ENCODE measurements at places on chromosomes 6 and 20.

DNA sequence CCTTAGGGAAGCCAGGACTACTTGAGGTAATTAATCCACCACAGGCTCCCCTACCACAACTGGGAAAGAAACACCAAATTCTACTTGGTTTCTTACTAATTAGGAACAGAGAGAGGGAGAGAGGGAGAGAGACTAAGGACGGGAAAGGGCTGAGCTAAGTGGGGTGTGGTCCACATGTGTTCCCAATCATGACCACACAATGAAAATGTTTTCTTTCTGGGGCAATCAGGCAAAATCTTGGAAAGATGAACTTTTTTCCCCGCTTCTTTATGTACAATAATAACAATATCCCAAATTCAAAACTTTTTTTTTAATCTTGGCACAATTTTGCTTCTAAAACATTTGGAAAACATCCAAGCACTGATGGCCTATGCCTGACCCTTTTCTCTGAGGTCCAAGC is 734.4 kb downstream of the MAFB start:
- H3K36me3 ChIP-seq = no peaks in the 10 kb centered on the region
- H3K27ac ChIP-seq = no peak overlapping the region
- no peaks in the 10 kb centered on the region for H3K27me3 ChIP-seq
- no peak overlapping the region for H3K4me3 ChIP-seq
- H3K4me1 ChIP-seq = no peaks in the 10 kb centered on the region
- no peak for DNase-seq

GRCh38 chr6:106134087-106134770 is 48.1 kb downstream of the PRDM1 start:
- no peak overlapping the region for H3K27ac ChIP-seq
- no peak overlapping the region for H3K4me3 ChIP-seq
- no peaks in the 10 kb centered on the region for H3K4me1 ChIP-seq
- DNase-seq = no peak

- no peaks in the 10 kb centered on the region for H3K4me1 ChIP-seq
- H3K4me3 ChIP-seq = no peak overlapping the region
- no peak overlapping the region for H3K27ac ChIP-seq
- no peaks in the 10 kb centered on the region for H3K27me3 ChIP-seq
- H3K36me3 ChIP-seq = no peaks in the 10 kb centered on the region
Measured at GRCh38 chr6:143298071-143298470, 152.4 kb downstream of the ADAT2 start.

- H3K4me1 ChIP-seq = peaks cover 62% of the 10 kb centered on the region
- no peaks in the 10 kb centered on the region for H3K36me3 ChIP-seq
- no peaks in the 10 kb centered on the region for H3K27me3 ChIP-seq
Measured at GRCh38 chr6:157223021-157223430, 100.3 kb downstream of the TMEM242 start.

GRCh38 chr6:148842296-148843019 is 95.6 kb downstream of the UST start:
- no peaks in the 10 kb centered on the region for H3K27me3 ChIP-seq
- no peak overlapping the region for H3K4me3 ChIP-seq
- no peak overlapping the region for H3K27ac ChIP-seq
- no peak for DNase-seq

DNA sequence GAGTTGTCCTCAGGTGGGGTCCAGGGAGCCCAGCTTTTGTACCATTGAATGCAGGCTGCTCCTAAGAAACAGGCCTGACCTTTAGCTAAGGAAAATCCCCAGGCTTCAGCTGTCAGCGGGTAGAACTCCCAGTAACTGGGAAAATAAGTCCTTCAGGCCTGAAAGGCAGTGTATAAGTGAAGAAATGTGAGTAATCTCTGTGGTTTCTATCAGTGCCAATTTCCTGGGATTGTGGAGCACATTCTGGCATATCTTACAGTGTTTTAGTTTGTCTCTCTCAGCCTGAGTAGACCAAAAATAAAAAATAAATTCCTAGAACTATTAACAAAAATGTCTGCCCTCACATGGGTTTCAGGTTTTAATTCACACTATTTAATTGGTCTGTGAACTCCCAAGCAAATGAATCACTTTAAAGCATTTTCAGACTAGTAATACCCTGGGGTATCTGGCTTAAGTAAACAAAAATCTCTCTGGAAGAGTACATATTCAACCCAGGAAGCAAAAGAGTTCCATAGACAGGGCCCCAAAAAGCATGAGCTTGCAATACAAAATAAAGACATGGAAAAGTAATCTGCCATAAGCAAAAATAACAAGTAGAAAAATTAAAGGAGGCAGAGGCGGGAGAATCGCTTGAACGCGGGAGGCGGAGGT is 566.2 kb upstream of the NOX3 start:
- H3K27me3 ChIP-seq = no peaks in the 10 kb centered on the region
- H3K4me3 ChIP-seq = no peak overlapping the region
- no peaks in the 10 kb centered on the region for H3K4me1 ChIP-seq
- no peaks in the 10 kb centered on the region for H3K36me3 ChIP-seq
- no peak overlapping the region for H3K27ac ChIP-seq

DNA sequence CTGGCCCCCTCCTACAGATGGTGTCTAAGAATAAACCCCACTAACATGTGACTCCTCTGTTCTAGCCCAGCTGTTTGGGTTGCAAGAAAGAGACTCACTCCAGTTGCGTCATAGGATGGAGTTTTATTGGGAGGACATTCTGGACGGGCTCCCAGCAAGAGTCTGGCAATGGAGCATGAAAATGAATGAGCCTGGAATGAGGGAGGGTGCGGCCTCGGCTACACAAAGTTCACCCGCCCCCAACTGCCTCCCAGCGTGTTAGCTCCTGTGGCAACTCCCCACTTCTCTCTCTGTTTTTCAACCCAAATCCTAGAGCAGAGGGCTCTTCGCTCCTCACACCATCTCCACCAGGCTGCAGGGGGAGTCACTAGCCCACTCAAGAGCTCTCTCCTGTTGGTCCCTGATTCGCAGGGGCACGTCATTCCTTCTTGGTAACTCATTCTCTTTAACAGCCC is 5.1 kb upstream of the ADAM33 start:
- H3K4me1 ChIP-seq = no peaks in the 10 kb centered on the region
- no peaks in the 10 kb centered on the region for H3K27me3 ChIP-seq
- DNase-seq = no peak

DNA sequence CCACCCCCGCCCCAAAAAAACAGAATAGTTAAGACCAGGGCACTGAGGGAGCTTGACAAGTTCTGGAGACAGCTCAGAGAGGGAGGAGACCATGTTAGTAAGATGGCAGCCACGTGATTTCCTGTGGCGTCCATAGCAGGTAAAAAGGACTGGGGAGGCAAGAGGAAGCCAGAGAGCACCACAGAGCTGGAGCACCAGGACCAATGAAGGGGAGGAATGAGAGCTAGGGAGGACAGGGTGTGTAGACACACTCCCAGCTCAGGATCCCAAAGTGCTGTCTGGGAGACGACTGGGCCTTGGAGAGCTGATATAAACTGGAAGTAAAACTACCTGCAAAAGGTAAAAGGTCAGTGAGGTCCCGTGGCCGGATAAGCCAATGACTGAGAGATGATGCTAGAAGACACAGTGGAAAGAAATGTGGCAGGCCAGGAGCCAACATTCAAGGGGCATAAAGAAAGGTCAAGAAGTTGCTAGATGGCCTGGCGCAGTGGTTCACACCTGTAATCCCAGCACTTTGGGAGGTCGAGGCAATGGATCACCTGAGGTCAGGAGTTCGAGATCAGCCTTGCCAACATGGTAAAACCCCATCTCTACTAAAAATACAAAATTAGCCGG is 39.0 kb downstream of the SLC23A2 start:
- H3K27ac ChIP-seq = no peak overlapping the region
- H3K4me3 ChIP-seq = no peak overlapping the region
- peak; percentile 54 for DNase-seq
- H3K27me3 ChIP-seq = no peaks in the 10 kb centered on the region

- no peak overlapping the region for H3K27ac ChIP-seq
- peaks cover 15% of the 10 kb centered on the region for H3K36me3 ChIP-seq
- no peak overlapping the region for H3K4me3 ChIP-seq
- no peak for DNase-seq
- H3K4me1 ChIP-seq = peaks cover 20% of the 10 kb centered on the region
- no peaks in the 10 kb centered on the region for H3K27me3 ChIP-seq
Measured at GRCh38 chr20:59223182-59223601, 59.6 kb downstream of the ZNF831 start.

DNA sequence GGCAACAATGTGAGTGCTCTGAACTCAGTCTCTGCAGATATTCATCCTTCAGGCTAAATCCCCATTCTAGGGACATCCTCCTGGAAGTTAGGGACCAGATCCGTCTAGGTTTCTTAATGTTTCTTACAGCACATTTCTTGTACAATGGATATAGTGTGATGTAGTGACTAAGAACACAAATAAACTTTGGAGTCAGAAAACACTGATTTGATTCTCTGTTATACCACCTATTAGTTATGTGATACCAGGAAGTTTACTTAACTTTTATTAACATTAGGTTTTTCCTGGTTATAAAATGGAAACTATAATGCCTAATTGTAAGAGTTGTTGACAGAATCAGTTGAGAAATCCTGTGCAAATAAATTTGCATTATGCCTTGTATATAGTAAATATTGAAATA is 57.6 kb upstream of the KCNQ5 start:
- no peaks in the 10 kb centered on the region for H3K27me3 ChIP-seq
- no peak overlapping the region for H3K4me3 ChIP-seq
- H3K27ac ChIP-seq = no peak overlapping the region
- no peaks in the 10 kb centered on the region for H3K36me3 ChIP-seq
- no peaks in the 10 kb centered on the region for H3K4me1 ChIP-seq

GRCh38 chr20:49381558-49382493 is 100.6 kb downstream of the KCNB1 start:
- no peaks in the 10 kb centered on the region for H3K4me1 ChIP-seq
- no peaks in the 10 kb centered on the region for H3K36me3 ChIP-seq
- no peak for DNase-seq
- H3K4me3 ChIP-seq = no peak overlapping the region

Data from CD4-positive, alpha-beta memory T cell (primary cell).